Peyer's patch (tissue), 4 donors: ENCODE measurements at places on chromosomes 1 and 21.

DNA sequence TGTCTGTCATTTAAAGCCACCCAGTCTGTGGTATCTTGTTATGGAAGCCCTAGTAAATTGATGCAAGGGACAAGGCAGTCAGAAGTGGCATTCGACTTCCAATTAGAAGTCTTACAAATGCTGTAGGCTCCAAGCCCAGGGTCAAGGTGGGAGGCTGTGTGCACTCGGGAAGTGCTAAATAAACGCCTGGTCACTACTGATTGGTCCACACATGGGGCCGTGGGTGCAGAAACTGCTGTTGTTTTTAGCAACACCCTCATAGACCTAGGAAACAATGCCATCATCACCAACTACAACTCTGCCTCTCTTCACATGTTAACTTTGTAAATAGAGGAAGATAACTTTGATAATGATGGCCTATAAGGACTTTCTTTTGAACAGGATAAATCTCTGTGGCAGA is 20.2 kb upstream of the ZBTB21 start:
- DNase-seq: peak; percentile 35

GRCh38 chr1:41734201-41734970 is 184.3 kb downstream of the HIVEP3 start:
- no peak for DNase-seq

- no peak for DNase-seq
These were observed 27.5 kb downstream of the ERG start for GRCh38 chr21:38470755-38471154.

DNA sequence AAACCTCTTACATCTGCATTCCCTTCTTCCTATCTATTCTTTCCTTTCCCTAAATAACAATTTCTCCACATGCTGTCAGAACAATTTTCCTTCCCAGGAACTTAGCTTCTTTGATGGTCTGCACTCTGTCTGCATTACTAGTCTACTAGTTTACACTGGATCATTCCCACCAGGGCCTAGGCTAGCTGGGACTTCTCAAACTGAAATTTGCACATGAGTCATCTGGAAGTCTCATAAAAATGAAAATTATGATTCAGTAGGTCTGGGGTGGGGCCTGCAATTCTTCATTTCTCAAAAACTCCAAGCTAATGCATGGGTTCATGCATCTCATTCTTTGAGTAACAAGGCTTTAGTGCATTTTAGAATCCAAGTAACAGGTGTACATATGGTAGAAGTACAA is 74.2 kb downstream of the GABPA start:
- no peak for DNase-seq

GRCh38 chr1:195462646-195463045 is 1145.6 kb downstream of the KCNT2 start:
- no peak for DNase-seq

DNA sequence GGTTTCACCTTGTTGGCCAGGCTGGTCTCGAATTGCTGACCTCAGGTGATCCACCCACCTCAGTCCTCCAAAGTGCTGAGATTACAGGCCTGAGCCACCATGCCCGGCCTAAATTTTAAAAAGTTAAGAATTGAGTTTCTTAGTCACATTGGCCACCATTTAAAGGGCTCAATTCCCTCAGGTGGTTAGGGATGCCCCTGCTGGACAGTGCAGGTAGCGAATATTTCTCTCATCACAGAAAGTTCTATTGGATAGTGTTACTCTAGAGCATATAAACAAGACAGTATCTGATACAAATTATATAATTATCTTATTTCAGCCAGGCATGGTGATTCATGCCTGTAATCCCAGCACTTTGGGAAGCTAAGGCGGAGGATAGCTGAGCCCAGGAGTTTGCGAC is 320.2 kb downstream of the ZP4 start:
- no peak for DNase-seq

DNA sequence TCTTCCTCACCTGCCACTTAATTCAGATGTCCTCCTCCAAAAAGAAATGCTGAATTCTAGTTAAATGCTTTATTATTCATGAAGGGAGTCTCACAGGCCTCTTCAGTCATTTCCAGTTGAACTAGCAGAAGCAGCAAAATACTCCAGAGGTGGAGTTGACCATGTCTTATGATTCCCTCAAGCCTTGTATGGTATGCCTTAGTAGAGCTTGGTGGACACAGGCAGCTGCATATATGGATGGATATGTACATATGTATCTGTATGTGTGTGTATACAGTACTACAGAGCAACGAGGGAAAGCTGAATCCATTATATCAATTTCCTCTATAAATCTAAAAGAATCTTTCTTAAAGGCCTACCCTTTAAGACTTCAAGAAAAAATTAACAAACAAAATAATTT is 83.6 kb upstream of the HP1BP3 start:
- DNase-seq: no peak

- no peak for DNase-seq
These were observed 27.6 kb downstream of the CD244 start for GRCh38 chr1:160834945-160835565.
